ENCODE measurements at places on chromosomes 7 and 10.

GRCh38 chr7:68676813-68677535 is 921.3 kb upstream of the AUTS2 start:
- no peak for DNase-seq

DNA sequence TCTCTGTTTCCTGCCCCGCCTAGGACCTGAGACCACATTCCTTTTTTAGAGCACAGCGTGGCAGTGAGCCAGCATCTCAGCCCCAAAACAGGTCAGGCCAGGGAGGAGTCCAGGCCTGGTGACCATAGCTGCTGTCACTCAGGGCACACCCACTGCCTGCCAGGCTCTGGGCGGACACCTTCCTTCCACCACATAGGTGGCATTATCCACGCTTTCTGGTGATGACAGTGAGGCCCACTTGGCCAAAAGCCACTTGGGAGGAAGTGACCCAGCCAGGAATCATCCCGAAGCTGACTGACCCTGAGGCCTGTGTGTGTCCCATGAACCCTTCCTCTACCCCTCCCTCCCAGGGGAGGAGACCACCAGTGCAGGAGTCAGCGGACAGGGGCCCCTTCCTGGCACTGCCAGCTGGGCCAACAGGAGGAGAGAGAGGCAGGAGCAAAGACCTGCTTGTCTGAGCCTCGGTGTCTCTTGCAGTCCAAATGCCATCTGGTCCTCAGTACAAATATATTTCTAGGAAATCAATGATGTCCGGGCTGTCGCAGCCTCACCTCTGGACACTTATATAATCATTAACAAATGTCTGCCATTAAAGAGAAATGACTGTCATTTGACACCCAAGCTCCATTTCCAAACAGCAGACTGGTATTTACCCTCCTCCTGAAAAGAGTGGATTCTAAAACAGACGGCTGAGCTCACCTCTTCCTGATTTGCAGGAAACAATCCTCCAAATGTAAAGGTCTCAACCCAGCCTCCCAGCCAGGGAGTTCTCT is 63.0 kb downstream of the ABRAXAS2 start:
- DNase-seq = no peak

- DNase-seq = no peak
These were observed 146.3 kb downstream of the MDFIC start for GRCh38 chr7:115068220-115068619.

DNA sequence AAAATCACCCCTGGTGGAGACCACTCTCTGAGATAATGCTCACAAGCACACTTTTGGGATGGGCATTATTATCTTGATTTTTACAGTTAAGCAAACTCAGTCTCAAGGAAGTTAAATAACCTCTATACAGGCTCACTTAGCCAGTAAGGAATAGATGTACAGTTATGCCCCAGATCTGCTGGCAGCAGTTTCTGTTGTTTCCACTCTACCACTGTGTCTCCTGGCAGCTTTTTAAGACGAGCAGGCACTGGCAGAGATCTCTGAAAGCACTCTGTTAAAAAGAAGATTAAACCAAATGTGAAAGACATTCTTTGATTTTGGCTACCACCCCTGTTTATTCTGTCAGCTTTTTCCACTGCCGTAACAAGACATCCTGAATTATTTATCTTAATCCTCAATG is 73.2 kb downstream of the SRI start:
- no peak for DNase-seq

- no peak for DNase-seq
These were observed 1519.6 kb downstream of the REEP3 start for GRCh38 chr10:65040796-65041195.

DNA sequence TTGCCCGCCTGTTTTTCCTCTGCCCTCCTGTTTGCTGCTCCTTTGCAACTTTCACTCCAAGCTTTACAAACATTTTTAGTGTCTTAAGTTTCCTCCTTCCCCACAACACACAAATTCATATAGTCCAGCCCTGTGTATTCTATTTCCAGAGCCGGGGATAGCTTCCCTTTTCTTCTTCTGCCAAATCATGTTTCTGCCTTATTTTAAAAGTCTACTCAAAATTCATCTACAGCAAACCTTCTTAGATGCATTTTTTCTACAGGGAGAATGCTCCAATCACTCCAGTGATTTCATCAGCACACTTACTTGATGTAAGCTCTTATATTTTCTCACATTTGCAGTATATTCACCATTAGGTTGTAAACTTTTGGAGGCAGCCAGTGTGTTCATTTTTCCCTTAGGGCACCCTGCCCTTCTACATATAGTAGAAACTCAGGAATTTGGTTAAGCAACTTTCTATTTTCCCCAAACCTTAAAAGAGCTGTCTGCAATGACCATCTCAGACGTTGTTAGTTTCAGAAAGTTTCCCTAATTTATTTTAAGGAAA is 12.4 kb upstream of the ACTA2 start:
- no peak for DNase-seq

DNA sequence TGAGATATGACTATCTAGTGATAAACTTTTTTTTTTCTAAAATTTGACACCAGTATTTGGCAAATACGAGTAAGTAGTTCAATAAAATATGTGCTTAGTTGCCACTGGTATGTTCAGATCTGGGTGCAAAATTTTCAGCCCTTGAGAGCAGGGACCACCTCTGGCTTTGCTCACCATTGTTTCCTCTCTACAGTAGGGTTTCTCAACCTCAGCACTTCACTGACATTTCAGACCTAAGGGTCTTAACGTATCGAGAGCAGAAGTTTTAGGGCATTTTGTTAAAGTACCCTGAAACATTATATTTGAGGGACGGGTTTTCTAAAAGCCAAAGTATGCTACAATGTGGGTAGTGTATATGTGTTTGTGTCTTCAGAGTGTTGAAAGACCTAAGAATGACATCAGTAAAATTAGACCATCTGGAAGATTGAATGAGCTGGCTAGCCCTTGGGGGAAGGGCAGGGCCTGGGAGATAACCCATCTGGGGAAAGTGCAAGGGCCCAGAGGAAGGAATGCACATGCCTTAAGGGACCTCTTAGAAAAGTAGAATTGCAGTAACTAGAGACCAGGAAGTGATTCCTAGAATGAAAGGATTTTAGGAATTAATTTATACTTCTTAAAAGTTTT is 11.8 kb downstream of the BZW2 start:
- peak; percentile 58 for DNase-seq

- no peak for DNase-seq
These were observed 113.8 kb downstream of the MARCHF5 start for GRCh38 chr10:92404612-92405418.

GRCh38 chr7:129923709-129924108 is 29.1 kb downstream of the UBE2H start:
- no peak for DNase-seq

- DNase-seq = no peak
These were observed 15.9 kb upstream of the TBXAS1 start for GRCh38 chr7:139813151-139813550.

DNA sequence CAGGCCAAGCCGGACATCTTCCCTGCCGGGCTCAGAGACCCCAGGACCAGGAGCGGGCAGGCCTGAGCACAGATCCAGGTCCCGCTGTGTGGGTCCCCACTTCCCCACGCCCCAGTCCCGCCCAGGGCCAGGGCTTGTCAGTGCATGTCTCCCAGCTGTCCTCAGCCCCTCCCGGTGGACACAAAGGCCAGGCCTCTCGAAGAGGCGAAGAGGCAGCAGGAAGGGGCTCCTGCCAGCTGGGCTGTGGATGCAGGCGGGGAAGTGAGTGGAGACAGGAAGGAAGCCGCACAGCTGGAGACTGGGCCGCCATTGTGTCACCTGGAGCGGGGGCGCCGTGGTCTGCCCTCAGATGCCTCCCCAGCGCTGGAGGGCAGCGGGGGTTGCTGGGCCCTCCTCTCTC is 4.8 kb downstream of the GRIFIN start:
- DNase-seq = no peak

DNA sequence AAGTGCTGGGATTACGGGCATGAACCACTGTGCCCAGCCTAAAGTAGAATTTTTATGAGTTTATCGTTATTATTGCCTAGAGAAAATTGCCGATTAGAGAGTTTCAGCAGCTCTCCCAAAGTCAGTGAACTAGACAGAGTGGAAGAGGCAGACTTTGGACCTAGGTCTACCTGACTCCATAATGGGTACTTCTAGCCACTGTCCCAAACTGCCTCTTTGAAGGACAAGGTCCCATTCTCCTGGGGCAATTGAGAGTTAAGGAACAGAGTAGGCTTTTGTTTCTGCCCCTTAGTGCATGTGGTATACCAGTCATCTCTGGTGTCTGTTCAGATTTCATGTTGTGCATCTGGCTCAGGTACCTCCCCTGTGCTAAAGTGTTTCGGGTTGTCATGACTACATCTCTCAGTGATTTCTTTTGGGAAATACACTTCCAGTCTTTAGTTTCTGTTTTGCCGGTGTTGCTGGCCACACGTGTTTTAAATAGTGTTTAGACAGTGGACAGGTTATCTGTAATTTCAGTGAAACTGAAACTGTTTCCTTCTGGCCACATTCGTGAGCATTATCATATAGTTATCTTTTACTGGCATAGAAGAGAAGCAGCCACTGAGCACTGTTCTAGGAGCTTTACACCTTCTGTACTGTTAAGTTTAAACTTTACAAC is 4.7 kb downstream of the TMEM236 start:
- no peak for DNase-seq

GRCh38 chr7:1639532-1640175 is 30.4 kb upstream of the ELFN1 start:
- no peak for DNase-seq

- DNase-seq = no peak
These were observed 4.7 kb upstream of the HIP1 start for GRCh38 chr7:75743455-75743859.
